WTC11 (cell line): ENCODE measurements at places on chromosomes 3 and 15. TPM values are rescaled to one million over a fixed set of nuclear protein-coding genes. Genes with fewer than 3 reads are reported as not detected.

Gene CLDN1
- total RNA-seq = 4.4 to 5.9 TPM (median 5.7 TPM) in 3 replicates

DNA sequence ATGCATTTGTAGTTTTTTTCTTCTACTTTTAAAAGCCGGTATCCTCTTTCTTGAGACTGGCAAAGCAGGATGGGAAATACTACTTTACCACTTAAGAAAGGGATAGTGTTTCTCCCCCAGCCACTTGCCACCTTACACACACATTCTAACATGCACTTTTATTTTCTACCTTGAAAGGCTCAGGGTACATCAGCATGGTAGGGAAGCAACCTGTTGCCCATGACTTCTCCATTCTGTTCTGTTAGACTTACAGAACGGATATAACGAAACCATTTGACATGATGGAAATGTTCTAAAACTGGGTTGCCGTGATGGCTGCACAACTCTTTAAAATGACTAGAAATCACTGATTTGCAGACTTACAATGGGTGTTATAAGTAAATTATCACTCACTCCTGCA is 405.5 kb downstream of the SHQ1 start:
- H3K27ac ChIP-seq = no peak overlapping the region
- DNase-seq = no peak
- peaks cover 15% of the 10 kb centered on the region for H3K36me3 ChIP-seq
- H3K4me3 ChIP-seq = no peak overlapping the region
- peaks cover 3% of the 10 kb centered on the region for H3K27me3 ChIP-seq

DNA sequence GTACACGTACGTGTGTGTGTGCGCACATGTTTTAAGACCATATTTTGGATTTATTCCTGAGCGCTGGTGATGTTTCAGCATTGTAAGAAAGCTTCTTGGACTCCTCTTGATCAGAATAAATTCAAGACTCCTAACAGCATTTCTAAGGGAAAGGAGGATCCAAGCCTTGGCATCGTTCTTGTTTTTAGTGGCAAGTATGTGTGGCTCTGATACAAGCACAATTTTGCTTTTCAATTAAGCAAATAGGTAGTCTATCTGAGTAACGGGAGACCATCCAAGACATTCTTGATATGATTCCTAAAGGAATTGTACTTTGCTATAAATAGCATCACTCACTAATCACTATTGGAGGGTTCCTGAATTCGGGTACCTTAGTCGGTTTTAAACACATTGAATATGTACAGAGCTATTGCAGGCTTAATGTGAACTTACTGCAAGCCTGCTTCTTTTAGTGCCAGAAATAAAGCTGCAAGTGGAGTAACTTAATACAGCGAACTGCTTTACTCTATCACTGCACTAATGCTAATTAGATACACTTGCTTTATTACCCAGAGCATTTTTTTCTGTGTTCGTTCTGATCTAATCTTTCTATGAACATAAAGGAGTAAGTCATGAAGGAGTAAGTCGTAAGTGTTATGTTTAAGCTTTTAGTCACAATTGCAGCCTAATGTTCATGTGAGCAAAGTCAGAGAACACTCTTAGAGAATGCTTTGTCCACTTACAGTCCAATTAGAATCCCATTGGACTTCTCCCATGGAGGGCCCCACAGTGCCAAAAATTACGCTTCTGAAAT is 186.3 kb downstream of the MCTP2 start:
- no peak overlapping the region for H3K27ac ChIP-seq
- H3K27me3 ChIP-seq = no peaks in the 10 kb centered on the region
- H3K36me3 ChIP-seq = peaks cover 4% of the 10 kb centered on the region
- DNase-seq = no peak
- H3K4me1 ChIP-seq = peaks cover 11% of the 10 kb centered on the region

DNA sequence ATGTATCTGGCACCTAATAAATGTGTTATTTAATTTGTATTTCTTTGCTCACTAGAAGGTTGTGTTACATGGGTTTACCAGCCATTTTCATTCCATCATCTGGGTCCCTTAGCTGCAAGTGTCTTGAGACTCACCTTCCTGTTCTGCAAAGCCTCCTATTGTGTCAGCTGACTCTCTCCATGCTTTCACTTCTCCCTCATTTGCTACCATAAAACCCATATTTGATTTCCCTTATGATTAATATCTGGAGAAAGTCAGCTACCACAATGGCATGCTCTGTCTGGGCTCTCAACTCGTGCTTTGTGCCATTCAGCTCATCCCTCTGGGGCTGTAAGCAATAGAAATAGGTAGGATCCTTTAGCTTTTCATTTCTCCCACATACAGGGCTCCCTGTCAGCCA is 79.5 kb upstream of the EIF1B start:
- H3K27me3 ChIP-seq = no peaks in the 10 kb centered on the region
- H3K36me3 ChIP-seq = no peaks in the 10 kb centered on the region
- no peak overlapping the region for H3K27ac ChIP-seq
- H3K4me3 ChIP-seq = no peak overlapping the region

Gene IL16
- 0.41 to 0.61 TPM (median 0.46 TPM) in 3 replicates for total RNA-seq
